ENCODE measurements at places on chromosomes 2 and 18. TPM values are rescaled to one million over a fixed set of nuclear protein-coding genes. Genes with fewer than 3 reads are reported as not detected.

Gene EDAR
- 1.6 TPM for polyA plus RNA-seq

Gene CRACDL
- polyA plus RNA-seq = 2.7 TPM

Gene SIX3
- polyA plus RNA-seq = not detected

Gene ANO7
- 0.85 TPM for polyA plus RNA-seq

Gene DES
- 5.5 TPM for polyA plus RNA-seq

Gene GEN1
- 13.6 TPM for polyA plus RNA-seq

Gene TLX2
- 0.23 TPM for polyA plus RNA-seq

Gene DHRS9
- polyA plus RNA-seq = 0.17 TPM

Gene TRIB2
- 223 TPM for polyA plus RNA-seq

Gene PAIP2B
- polyA plus RNA-seq = 6.5 TPM

Gene LRATD1
- polyA plus RNA-seq = 25.8 TPM

Gene PROC
- polyA plus RNA-seq = 2.4 TPM

GRCh38 chr2:159380685-159381239 is 94.3 kb upstream of the WDSUB1 start:
- no peak for DNase-seq

DNA sequence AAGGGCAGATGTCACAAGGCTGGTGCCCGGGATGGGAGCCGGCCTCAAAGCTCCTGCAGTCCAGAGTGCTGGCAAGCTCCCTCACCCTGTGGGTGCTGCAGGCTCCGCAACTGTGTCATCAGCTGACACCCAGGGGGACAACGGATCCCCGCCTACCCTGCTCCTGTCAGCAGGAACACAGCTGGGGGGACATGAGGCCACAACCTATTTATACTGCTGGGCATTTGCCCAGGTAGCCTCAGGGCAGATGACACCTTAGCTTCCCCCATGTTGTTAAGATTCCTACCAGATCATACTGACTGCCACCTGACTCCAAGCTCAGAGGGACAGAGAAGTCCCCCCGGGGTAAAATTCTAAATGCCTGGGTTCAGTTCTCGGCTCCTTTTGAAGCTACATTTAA is 1.2 kb downstream of the ANKRD23 start:
- no peak for DNase-seq

- DNase-seq = no peak
These were observed 5.5 kb downstream of the FAM210A start for GRCh38 chr18:13720847-13721246.

DNA sequence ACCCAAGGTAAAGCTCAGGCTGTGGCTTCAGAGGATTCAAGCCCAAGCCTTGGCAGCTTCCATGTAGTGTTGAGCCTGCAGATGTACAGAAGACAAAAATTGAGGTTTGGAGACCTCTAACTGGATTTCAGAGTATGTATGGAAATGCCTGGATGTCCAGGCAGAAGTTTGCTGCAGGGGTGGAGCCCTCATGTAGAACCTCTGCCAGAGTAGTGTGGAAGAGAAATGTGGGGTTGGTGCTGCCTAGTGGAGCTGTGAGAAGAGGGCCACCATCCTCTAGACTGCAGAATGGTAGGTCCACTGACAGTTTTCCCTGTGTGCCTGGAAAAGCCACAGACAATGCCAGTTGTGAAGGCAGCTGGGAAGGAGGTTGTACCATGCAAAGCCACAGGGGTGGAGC is 239.9 kb downstream of the SPAG16 start:
- DNase-seq = no peak

GRCh38 chr18:76443519-76444445 is 51.3 kb downstream of the ZNF516 start:
- DNase-seq = no peak

DNA sequence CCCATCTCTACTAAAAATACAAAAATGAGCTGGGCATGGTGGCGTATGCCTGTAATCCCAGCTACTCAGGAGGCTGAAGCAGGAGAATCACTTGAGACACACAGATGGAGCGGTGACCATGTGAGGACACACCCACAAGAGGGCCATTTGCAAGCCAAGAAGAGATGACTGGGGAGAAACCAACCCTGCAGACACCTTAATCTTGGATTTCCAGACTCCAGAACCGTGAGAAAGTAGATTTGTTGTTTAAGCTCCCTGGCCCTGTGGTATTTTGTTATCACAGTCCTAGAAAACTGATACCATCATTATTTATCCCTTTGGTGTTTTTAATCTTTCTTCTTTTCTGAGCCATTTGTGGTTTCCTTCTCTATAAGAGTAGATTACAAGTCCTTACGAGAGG is 88.6 kb upstream of the ID2 start:
- DNase-seq = no peak

- DNase-seq = no peak
These were observed 66.2 kb downstream of the STAT1 start for GRCh38 chr2:190947711-190948251.

- no peak for DNase-seq
These were observed 412.3 kb upstream of the ETAA1 start for GRCh38 chr2:66984864-66985263.

DNA sequence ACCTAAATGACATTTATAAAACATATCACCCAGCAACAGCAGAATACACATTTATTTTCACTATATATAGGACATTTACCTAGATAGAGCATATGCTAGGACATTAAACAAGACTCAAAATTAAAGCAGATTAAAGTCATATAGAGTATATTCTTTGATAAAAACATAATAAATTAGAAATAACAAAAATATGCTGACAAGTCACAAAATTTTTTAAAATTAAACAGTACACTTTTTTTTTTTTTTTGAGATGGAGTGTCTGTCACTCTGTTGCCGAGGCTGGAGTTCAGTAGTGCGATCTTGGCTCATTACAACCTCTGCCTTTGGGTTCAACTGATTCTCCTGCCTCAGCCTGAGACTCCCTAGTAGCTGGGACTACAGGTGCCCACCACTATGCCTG is 758.9 kb upstream of the NRXN1 start:
- no peak for DNase-seq

- DNase-seq = no peak
These were observed 81.2 kb downstream of the SMAD7 start for GRCh38 chr18:48869591-48869990.

GRCh38 chr2:3236300-3237045 is 141.1 kb downstream of the EIPR1 start:
- DNase-seq = no peak

DNA sequence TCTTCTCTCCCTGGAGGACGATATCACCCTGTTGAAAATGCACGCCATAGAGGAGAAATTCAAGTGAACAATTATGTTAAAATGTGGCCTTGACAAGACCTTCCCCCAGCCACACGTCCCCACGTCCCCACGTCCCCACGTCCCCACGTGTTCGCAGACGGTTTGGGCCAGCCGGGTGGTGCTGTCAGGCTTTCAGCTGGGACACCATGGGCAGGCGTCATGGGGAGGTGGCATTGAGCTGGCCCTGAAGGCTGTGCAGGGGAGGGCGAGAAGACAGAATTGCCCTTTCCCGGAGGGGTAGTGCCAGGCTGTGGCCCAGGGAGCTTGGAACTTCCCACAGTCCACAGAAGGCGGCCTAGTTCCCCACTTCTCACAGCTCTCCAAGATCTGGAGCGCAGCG is 240.7 kb upstream of the RAB6C start:
- no peak for DNase-seq

GRCh38 chr18:58285449-58286130 is 241.6 kb downstream of the NEDD4L start:
- DNase-seq = no peak

- DNase-seq = no peak
These were observed 1.3 kb downstream of the CYP27C1 start for GRCh38 chr2:127218812-127219170.

- DNase-seq = no peak
These were observed 116.9 kb upstream of the TEX51 start for GRCh38 chr2:126781806-126782205.

GRCh38 chr2:129103936-129104878 is 785.5 kb upstream of the HS6ST1 start:
- DNase-seq = no peak

DNA sequence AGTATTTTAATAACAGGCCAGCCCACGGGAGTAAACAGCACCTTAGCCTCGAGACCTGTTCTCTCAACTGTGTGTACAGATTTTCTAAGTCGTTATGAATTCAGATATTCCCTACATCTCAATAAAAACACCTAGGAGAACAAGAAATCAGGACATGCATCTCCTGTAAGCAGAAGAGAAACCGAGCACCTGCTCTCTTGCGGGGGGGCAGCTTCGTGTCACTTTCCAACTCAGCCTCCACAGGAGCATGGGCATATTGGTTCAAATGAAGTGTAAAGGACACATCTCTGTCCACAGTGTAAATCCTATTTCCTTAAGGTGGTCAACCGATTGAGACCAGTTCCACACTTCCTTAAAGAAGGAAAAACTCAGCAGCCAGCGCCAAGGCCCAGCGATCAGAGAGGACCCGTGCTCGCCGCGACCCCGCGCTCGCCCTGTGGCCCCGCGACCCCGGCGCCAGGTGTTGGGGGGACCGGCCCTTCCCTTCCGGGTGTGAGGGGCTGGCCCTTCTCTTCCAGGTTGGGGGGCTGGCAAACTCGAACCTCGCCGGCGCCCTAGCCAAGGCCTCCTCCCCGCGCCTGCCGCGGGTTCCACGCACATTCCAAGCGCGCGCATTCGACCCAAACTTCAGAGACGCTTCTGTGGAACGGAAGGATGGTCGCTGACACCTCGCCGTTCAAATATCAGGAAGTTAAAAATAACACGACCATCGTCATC is 652 bp downstream of the SH3YL1 start:
- DNase-seq = no peak

- no peak for DNase-seq
These were observed 35.6 kb downstream of the RAD51AP2 start for GRCh38 chr2:17482651-17483050.

Measured in left renal pelvis (tissue), 4 donors.